Stimulated activated CD4-positive, alpha-beta T cell treated with anti-CD3 and anti-CD28 coated beads, Interleukin-1b, Interleukin-23, amount 100 ng/mL, for 1 hour (primary cell): ENCODE measurements at places on chromosomes 7 and 10.

DNA sequence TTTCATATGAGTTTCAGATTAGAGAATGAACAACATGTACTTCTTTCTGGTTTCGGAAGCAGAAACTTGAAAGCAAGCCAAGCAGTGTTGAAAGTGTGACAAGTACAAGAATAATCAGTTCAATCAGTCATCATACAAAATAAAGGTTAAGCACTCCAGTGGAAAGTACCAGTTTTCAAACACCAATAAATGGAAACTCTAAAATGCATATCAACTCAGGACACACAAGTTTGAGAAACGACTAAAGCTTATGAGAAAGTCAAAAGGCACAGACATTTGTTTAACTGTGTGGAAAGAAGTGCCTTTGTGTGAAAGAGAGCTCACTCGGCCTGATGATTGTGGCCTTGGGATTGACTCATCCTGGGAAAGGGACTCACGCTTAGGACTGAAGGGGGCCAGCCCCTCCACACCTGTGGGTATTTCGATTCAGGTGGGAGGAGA lies 60.6 kb upstream of the AKR1C1 start:
- DNase-seq, result no peak

DNA sequence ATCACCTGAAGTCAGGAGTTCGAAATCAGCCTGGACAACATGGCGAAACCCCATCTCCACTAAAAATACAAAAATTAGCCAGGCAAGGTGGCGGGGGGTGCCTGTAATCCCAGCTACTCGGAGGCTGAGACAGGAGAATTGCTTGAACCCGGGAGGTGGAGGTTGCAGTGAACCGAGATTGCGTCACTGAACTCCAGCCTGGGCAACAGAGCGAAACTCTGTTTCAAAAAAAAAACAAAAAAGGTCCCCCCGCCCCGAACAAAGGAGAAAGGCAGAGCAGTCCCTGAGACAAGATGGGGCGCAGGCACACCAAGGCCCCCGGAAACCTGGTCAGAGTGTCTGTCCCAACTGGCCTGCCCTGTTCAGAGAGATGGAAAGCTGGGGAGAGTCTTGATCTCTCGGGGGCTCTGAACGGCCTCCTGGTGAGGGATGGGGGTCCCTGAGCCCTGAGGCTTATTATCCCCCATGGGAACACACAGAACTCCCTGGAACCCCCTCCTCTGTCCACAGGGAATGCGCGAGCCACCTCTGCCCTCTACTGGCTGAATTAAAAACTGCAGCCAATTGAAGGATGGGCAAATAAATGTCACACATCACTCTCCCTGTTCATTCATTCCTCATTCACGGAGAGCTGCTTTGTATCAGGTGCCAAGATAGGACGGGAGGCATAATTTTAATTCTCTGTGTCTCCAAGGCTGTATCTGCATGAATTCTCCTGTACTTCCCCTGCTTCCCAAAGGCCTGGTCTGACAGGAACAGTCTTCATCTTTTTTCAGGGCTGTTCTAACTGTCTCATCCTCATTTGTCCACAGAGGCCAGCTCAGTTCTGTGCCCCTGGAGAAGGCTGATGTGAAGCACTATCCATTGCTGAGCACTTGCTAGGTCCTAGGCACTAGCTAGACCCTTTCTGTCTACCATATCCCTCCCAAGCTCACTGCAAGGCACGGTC lies 28.9 kb downstream of the MAT1A start:
- no peak for DNase-seq

DNA sequence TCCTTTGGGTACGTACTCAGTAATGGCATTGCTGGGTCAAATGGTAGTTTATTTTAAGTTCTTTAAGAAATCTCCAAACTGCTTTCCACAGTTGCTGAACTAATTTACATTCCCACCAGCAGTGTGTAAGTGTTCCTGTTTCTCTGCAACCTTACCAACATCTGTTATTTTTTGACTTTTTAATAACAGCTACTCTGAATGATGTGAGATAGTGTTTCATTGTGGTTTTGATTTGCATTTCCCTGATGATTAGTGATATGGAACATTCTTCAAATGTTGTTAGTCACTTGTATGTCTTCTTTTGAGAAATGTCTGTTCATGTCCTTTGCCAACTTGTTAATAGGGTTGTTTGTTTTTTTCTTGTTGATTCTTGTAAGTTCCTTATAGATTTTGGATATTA lies 558.9 kb downstream of the SH2D4B start:
- no peak for DNase-seq

- no peak for DNase-seq
These were observed 98.7 kb downstream of the PROSER2 start for GRCh38 chr10:11921800-11922392.

GRCh38 chr10:5618829-5619228 lies 47.6 kb downstream of the ASB13 start:
- DNase-seq, result no peak

GRCh38 chr10:126353666-126354065 lies 34.6 kb downstream of the ADAM12 start:
- DNase-seq, result no peak

DNA sequence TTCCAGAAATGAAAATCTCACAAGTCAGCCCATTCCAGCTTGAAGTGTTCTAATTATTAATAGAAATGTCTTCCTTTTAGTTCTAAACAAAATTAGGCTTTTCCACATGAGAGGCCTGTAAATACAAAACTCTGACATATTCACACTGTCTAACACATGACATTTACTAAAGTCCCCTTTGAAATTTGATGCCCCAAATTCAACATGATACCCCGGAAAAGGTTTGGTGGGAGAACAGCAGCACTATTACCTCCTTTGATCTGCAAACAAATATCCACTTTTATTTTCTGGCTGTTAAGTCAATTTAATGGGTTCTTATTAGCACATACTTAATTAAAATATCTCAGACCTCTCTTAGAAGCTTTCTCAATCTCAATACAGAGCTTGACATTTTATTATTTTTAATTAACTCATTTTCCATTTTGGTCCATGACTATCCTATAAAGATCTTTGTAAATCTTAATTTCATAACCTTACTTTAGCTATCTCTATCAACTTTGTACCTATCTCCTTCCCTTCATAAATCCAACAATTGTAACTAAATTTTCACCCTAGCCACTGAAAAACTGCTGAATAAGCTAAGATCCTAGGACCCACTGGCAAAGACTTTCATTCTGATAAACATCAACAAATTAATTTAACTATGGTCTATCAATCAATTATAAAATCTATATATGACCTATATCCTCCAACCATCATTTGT lies 63.2 kb downstream of the USP6NL start:
- no peak for DNase-seq

GRCh38 chr10:18278181-18278580 lies 138.0 kb downstream of the CACNB2 start:
- DNase-seq, result no peak

- DNase-seq, result no peak
These were observed 1.5 kb downstream of the IL6 start for GRCh38 chr7:22728401-22729029.

DNA sequence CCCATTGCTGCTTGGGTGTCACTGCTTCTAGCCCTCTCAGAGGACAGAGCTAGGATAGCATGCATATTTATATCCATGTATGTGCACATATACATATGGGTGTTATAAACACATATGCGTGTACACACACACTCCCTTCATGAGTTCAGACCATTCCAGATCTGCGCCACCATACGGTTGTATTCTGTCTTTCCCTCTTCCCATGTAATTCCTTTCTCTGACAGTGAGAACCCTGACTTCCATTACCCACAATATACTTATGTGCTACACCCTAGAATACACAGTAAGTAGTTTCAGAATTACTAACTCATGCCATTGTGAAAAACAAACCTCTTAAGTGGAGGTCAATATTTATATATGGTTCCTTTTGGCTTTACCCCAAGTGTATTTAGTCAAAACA lies 116.6 kb upstream of the SAMD8 start:
- no peak for DNase-seq
